GM23338 (cell line): ENCODE measurements at places on chromosomes 13 and 19.

GRCh38 chr19:47778049-47778953, at the start of gene SELENOW:
TSS of gene SELENOW (plus strand) at chr19:47778703. CDS start at chr19:47778786, 83 bp downstream.
- DNase-seq = peak; percentile 88

GRCh38 chr19:58398545-58398944, 3.1 kb downstream of the RNF225 start:
- no peak for DNase-seq

- no peak for DNase-seq
Observed at GRCh38 chr13:90455823-90456222, 891.7 kb upstream of the MIR17HG start.

DNA sequence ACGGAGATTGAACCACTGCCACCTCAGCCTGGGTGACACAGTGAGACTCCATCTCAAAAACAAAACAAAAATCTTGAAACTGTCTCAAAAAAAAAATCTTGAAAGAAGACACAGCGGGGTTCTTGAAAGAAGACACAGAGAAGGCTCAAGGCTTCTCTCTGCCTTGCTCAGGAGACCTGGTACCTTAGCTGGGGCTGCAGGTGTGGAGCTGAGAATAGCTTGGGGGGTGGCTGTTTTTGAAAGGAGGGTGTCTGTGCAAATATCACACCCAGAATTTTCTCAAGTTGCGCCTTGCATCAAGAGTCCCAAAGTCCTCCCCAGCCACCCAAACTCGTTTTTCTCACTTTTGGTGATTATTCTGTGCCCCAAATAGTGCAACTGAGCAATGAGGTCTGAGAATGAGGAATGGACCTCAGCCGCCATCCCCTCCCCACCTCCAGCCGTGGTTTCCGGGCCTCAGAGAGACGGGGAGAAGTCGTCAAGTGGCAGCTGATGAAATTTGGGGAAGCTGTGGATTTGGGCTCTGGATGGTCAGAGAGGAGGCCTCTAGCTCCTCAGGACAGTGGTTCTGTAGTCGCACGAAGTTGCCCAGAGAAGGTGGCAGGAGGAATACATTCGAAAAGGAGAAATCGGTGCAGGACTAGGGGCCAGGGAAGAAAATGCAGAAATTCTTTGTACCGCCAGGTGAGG, 8.8 kb downstream of the S1PR2 start:
- DNase-seq = no peak

- DNase-seq = no peak
Observed at GRCh38 chr19:28934631-28935030, 278.3 kb downstream of the UQCRFS1 start.

DNA sequence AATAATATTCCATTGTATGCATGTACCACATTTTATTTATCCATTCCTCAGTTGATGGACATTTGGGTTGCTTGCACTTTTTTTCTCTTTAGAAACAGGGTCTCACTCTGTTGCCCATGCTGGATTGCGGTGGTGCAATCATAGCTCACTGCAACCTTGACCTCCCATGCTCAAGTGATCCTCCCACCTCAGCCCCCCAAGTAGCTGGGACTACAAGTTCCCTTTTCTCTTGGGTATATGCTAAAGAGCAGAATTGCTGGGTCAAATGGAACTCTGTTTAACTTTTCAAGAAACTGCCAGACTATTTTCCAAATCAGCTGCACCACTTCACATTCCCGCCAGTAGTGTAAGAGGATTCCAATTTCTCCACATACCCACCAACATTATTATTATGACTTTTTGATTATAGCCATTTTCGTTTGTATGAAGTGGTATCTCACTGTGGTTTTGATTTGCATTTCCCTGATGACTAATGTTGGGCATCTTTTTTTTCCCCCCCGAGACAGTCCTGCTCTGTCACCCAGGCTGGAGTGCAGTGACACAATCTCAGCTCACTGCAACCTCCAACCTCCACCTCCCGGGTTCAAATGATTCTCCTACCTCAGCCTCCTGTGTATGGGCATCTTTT, 7.6 kb upstream of the IPO5 start:
- no peak for DNase-seq

- DNase-seq = peak; percentile 75
Observed at GRCh38 chr13:44649104-44649428, 72.9 kb upstream of the TSC22D1 start.

- no peak for DNase-seq
Observed at GRCh38 chr19:10945264-10945663, 15.6 kb upstream of the SMARCA4 start.

GRCh38 chr13:96346921-96347320, 257.0 kb downstream of the HS6ST3 start:
- no peak for DNase-seq

GRCh38 chr13:79684371-79684770, 203.4 kb downstream of the NDFIP2 start:
- DNase-seq = no peak

DNA sequence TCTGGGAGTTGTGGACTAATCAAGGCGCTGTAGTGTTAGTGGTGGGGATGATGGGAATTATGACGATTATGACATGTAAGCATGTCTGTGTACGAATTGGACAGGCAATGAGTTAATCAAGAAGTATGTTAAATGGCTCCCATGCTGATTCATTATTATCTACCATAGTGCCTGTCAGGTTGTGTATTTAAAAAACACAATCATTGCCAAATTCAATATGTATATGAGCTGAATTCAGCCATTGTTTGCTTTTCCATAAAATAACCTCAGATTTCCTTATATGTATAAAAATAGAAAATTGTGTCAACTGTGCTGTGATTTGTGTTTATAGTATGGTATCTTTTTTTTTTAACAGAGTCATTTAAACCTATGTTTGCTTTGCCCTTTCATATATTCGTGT, 37.1 kb downstream of the PCCA start:
- no peak for DNase-seq

DNA sequence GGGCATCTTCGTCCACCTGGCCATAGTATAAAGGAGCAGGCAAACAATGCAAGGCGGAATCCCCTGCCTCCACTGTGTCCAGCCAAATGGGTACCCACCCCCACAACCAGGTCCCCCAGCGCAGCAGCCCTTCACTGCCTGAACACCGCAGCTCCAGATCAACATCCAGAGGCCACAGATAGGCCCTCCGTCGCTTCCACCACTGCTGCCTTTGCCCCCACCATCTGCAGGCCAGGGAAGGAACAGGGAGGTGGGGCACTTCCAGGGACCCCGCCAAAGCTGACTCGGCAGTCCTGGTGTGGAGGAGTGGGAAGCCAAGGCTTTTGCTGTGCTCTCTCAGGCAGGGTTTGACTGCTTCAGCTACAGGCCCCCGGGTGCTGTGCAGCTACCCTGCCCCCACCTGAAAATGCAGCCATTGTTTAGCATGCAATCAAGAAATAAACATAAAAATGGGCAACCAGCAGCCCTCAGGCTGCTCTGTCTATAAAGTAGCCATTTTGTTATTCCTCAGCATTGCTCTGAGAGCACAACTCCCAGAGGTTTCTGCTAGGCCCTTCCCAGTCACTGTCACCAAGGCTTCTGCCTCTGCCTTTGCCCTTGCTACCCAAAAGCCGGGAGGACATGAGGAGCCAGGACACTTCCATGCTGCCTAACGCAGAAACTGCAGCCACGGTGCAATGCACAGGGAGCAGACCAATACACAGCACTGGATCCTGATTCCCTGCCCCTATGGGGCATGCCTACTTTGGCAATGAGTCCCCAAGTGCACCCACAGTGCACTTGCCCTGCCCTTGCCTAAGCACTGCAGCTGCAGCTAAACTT, 733.2 kb upstream of the KLHL1 start:
- no peak for DNase-seq

DNA sequence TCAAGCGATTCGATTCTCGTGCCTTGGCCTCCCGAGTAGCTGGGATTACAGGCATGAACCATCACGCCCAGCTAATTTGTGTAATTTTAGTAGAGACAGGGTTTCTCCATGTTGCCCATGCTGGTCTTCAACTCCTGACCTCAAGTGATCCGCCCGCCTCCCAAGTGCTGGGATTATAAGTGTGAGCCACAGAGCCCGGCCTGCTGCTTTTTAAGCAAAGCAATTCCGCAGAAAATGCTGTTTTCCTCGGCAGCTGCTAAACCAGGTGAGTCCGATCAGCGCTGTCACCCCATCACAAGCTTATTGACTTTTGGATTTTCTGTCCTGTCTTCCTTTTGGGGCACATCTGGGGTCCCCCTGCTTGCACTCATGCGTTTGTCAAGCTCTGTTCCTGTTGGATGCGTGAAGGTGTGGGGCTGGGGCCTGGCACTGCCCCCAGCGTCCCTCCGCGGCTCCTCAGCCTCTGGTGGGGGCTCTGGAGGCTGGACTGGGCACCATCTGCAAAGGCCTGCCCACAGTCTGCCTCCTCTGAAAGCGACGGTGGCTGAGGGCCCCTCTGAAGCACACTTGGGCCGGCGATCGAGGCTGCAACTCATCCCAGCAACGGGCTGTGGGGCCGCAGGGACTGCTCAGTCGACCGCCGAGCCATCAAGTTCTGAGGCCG, 25.7 kb downstream of the CEBPG start:
- no peak for DNase-seq

DNA sequence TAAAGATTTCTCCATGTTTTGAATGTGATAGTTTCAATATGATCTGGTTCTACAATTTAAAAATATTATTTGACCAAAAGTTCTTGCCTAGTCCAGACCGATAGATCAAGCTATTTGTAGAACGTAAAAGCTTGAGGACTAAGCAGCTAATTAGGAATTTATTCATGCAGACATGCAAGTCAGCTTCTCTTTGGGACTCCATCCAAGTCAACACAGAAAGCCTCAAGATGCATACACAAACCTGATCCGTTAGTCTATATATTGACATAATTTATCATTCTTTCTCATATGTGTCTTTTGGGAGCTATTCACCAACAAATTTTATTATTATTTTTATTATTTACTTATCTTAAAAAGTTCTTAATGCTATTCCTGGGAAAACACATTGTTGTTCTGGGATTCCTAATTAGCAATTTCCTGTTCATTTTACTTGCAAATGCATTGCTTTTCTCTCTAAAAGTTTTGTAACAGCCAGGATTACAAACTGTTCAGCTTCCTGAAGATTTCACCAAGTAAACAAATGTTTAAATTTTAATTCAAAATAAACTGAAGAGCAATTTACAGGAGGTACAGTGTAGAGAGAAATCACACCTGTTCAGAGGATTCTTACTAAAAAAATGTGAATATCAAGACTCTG, 375.3 kb downstream of the GPC5 start:
- DNase-seq = peak; percentile 17

DNA sequence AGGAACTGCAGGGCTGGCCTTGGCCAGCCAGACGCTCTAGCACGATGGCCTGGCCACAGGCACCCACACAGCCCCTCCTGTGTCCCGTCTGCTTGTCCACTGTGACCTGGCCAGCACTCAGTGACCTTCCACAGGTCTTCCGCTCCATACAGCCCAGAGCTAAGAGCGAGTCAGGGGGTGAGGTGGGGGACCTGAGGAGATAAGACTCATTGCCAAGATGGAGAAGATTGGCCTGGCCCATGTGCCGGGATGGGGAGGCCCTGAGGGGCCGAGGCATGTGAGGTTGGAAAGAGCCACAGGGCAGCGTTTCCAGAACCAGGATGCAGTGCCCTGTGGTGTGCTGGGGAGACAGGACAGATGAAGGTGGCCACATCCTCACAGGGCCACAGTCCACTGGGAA, 10.2 kb upstream of the SLC7A9 start:
- no peak for DNase-seq

DNA sequence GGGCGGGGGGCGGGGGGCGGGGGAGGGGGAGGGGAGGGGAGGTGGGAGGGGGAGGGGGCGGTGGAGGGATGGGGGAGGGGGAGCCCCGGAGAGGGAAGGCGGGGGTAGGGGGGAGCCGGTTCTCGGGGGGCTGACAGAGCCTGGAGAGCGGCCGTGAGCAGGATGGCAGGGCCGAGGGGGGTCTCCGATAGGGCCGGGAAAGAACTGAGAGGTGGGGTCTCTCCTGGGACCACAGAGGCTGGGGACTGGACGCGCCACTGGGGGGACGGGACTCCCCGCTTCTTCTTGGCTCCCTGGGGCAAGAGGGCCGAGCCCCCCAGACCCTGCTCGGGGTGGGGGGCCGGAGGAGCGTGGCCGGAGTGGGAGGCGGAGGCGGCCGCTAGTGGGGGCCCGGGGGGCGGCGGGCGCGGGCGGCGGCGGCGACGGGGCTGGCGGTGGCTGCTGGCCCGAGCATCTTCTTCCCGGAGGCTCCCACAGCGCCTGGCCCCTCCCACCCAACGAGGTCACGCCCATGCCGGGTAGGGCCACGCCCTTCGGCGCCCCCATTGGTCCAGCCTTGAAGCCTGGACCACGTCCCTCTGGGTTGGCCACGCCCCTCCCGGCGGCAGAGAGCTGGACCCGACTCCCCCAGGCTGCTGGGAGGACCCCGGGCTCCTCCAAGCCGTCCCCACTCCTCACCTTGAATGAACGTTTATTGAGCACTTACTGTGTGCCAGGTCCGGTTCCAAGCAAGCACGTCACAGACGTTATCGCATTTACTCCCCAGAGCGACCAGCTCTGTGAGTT, at the start of gene NOVA2:
NOVA2 (minus strand) TSS at position 313 of the 786 bp plus-strand sequence. CDS start 514 bp downstream, outside the sequence.
- peak; percentile 96 for DNase-seq

GRCh38 chr19:1904860-1905109, 414 bp upstream of the ADAT3 start:
- no peak for DNase-seq

DNA sequence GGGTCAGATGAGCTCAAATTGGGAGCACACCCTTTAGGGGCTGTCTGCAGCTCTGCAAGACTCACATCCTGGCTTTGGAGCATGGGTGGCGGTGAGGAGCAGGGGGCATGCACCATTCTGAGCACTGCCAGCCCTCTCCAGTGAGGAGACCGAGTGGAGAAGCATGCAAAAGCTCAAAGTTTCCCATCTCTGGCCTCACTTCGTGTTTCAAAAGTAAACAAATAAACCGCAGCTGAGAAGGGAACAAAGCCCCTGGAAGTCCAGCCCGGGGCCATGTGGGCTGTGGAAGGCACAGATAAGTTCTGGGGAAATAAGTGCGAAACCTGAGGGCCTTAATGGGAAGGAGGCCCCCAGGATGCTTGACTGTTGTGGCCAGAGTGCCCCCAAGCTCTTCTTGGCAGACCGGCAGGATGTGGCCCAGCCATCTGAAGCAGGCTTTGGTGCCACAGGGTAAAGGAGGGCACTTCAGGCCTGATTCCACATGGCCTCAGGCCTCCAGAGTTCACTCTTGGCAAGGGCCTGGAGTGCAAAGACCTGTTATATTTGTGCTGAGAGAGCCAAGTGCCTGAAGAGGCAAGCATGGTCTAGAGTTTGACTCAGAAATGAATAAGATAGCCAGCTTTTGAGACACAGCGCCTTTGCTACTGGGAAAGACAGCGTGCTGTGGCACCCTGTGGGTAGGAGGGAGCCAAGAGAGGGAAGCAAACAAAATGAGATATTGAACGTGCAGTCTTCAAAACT, 1.2 kb downstream of the MEDAG start:
- no peak for DNase-seq

DNA sequence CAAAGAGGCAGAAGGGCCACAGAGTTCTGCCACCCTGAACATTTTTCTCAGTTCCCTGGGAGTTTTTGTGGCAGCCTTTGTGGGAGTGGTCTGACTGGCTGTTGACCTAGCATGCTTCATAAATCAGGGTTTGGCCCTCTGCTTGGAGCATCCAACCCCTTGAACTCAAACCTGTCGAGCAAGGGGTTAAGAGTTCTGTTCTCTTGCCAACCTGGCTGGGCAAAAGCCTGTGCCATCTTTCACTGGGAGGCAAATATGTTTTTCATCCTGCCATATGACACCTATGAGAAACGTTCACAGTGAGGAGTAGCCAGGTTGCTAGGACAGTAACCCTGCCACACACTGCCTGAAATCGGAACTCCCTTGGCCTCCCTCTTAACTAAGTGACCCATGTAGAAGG, 7.7 kb upstream of the TEX26 start:
- DNase-seq = no peak

GRCh38 chr13:111859354-111860230, 207.4 kb upstream of the SOX1 start:
- DNase-seq = no peak

- DNase-seq = no peak
Observed at GRCh38 chr19:648305-648704, 8.6 kb downstream of the FGF22 start.

- DNase-seq = no peak
Observed at GRCh38 chr13:48527955-48528354, 4.9 kb downstream of the RCBTB2 start.
